NCI-H2081 (cell line): ENCODE measurements at places on chromosomes 7 and 10.

GRCh38 chr10:34918060-34918775, 103.1 kb upstream of the PARD3 start:
- no peak for DNase-seq

- no peak for DNase-seq
Measured at GRCh38 chr10:117948493-117948892, 98.2 kb downstream of the RAB11FIP2 start.

GRCh38 chr10:131902211-131902610, 1.4 kb downstream of the PPP2R2D start:
- no peak for DNase-seq

- no peak for DNase-seq
Measured at GRCh38 chr7:128106821-128107220, 75.6 kb upstream of the LRRC4 start.

GRCh38 chr7:26958834-26959233, 94.4 kb upstream of the SKAP2 start:
- DNase-seq, result no peak

GRCh38 chr10:22429981-22430421, 84.7 kb downstream of the SPAG6 start:
- DNase-seq, result no peak

GRCh38 chr10:13528875-13529713, at the start of gene BEND7:
Gene BEND7, minus strand, starts transcription at chr10:13529014. Its CDS starts 481 bp downstream, at chr10:13528533.
- no peak for DNase-seq

DNA sequence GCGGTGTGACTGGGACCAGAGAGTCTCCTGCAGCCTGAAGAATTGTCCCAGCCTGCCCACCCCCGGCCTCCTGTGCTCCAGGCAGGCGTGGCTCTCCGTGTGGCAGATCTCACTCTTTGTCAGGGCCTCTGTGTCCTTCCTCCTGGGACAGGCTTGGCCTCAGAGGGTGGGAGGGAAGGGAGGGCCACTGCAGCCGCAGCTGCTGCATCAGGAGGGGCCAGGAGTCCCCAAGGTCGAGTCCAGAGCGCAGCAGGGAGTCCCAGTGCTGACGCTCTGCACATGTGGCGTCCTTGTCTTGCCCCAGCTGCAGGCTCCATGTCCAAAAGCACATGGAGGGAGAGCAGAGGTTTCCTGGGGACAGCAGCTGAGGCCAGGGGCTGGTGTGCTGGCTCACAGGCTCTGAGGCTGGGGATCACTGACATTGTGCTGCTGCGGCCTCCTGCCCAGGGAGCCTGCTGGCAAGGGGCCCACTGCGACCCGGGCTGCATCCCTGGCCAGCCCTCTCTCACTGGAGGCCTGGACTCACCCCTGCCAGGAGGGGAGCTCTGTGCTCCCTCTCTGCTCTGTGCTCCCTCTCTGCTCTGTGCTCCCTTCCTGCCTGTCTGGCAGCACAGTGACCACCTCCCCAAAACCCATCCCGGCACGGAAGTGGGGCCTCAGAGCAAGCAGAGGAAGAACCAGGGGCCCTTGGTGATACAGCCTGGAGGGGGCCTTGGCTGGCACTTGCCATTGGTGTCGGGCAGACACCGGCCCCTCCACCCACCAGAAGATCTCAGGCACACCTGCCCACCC, 114.6 kb upstream of the RET start:
- DNase-seq, result no peak

DNA sequence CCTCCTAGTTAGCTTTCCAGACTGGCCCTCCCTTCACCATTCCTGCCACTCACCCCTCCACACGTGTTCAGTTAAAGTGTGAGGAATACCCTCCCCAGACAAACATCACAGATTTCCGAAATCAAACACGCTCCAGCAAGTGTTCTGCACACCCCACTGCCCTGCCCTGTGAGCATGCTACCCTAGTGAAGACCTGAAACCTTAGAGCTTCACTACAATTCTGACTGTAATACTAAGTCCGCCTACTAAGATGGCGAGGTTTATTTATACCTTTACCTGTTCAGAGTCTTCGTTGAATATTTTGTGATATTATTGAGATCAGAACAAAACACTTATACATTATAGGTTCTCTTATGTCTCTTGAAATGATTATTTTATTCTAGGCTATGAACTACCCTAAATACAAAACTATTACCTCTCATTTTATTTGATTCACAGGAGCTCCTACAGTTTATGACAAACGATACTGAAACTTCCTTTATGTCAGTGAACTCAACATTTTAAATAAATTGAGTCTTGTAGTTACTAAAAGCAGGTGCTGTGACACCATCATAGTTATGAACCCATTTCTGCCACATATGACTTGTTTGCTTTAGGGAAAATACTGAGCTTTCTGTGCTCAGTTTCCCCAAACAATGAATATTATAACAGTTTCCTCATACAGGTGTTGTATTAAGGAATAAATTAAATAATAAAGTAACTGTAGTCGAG, 8.6 kb downstream of the SCIN start:
- DNase-seq, result no peak

DNA sequence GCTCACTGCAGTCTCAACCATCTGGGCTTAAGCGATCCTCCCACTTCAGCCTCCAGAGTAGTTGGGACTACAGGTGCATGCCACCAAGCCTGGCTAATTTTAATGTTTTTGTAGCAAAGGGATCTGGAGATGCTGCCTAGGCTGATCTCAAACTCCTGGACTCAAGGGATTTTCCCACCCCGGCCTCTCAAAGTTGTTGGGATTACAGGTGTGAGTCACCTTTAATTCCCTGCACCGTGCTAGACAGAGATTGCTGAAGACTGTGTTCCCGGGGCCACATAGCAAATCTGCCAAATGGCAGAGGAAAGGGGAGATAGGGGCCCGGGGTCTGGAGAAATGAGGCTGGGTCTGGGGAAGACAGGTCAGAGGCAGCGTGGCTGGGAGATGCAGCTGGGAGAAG, 20.6 kb upstream of the PSMG3 start:
- DNase-seq, result no peak

DNA sequence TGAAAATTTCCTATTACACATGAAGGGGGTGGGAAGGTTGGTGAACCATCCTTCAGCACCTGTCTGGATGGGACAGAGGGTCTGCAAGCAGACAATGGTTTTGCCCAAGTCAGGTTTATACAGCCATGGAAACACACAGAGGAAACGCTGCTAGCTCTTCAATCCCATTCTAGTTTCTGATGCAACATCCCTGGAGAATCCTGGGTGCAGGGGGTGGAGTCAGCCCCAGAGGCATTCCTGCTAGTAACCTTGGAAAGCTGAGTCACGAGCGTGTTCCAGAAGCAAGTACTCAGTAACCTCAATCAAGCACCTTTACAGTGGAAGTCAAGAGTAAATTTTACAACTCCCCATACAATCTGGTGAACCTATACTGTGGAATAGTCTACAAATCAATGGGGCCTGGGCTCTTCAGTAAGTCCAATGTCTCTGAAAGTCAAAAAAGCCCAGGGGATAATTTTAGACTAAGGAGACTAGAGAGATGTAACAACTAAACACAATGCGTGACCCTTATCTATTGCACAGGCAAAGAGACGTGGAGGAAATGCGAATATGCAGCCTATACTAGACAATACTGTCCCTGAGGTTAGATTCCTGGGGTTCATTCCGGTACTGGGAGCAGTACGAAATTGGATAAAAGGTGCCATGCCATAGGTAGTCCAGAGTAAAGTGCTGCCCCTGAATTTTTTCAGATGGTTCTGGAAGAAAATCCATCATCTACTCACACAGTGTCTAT, 95.4 kb downstream of the ZRANB1 start:
- DNase-seq, result no peak

- no peak for DNase-seq
Measured at GRCh38 chr10:100995181-100995580, 4.4 kb upstream of the LZTS2 start.

GRCh38 chr10:131876508-131876907, 24.3 kb upstream of the PPP2R2D start:
- DNase-seq, result no peak

GRCh38 chr10:6299234-6299633, 96.5 kb downstream of the PFKFB3 start:
- DNase-seq, result no peak

DNA sequence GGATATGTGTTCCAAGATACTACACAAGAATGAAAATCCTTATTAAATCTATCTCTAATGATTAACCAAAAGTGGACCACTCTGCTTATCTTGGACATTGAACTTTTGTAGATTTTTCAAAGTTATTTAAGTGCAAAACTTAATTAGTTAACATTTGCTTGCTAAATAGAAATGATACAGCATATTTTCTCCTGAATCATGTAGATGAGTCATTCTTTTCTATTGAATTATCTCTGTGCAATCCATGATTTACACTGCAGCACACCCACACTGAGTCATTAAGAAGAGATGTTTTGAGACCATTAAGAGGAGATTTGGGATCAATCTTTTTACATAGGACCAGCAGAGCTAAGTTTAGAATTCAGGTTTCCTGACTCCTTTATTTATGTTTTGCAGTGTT, 6.6 kb upstream of the ABCC2 start:
- no peak for DNase-seq

- no peak for DNase-seq
Measured at GRCh38 chr10:118356628-118357027, 14.5 kb upstream of the FAM204A start.

DNA sequence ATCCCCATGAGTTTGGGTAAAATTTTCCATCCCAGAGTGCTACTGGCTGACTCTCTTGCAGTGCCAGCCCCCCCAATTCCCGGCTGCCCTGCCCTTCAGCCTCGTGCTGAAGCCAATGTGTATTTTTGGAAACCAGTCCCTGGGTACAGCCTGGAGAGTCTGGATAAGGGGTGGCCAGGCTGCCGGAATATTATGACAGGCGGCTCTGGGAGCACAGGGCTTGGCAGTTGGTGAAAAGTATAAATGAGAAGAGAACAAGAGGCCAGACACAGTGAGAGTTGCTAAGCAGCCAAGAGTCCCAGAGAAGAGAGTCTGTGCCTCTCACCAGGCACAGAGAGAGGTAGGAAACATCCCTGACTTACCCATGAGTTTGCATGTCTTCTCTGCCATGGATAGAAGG, 53.6 kb downstream of the TMEM130 start:
- no peak for DNase-seq

GRCh38 chr7:24665564-24666294, 91.5 kb downstream of the GSDME start:
- peak; percentile 69 for DNase-seq

DNA sequence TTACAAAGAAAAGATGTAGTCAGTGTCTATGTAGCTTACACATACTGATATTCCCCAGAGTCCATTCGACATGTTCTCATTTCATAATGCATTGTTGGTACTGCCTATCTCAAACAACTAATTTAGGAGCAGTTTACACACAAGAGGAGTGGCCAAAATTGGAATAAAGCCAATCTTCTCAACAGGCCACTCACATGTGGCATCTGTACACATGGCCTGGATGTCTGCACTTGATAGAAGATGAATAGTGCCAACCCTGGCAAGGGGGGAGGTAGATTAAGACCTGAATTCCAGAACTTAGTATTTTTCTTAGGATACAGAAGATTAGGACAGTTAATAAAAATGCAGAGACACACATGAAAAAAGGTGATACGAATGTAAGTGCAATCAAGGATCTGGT, 125.3 kb upstream of the STARD3NL start:
- peak; percentile 3 for DNase-seq

DNA sequence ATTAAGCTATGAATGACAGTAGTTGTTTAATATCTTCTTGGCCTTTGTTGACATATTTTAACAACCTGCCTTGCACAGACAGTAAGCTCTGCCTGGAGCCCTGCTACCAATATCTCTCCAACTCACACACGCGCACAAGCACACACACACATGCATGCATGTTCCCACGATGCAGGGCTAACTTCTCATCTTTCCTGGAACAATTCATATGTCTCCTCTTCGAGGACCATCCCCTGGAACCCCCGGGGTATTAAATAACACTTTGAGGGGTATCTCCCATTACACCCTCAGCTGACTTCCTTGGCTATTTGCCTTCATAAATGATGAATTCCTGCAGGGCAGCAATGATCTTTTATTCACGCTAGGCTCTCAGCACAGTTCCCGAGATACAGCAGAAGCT, 258.0 kb downstream of the TRIL start:
- DNase-seq, result no peak

GRCh38 chr7:28738412-28738811, 219.7 kb downstream of the TRIL start:
- no peak for DNase-seq

DNA sequence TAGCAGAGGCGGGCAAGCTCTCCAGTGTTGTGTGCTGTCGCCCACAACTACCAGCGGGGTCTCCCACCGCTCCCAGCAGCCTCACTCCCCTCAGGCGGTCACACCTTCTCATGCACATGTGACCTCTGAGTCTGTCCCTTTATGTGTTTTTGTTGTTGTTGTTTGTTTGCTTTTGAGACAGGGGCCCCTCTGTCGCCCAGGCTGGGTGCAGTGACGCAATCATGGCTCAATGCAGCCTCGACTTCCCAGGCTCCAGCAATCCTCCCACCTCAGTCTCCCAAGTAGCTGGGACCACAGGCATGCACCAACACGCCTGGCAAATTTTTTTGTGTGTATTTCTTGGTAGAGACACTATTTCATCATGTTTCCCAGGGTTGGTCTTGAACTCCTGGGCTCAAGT, 1.5 kb downstream of the CPSF4 start:
- DNase-seq, result no peak

DNA sequence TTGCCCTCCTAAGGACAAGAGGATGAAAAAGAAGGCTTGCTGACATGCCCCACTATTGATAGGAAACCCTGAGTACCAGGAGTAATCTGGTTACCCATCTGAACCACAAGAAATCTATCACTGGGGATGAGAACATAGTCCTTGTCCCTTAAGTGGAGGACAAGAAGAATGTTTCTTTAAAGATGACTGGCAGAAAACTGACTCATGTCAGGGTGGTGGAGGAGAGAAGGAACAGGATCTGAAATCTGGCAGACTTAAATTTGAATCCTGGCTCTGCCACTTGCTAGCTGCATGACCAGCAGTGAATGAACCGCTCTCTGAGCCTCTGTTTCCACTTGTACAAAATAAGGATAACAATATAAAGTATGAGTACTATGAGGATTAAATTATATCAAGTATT, 38.9 kb upstream of the XPNPEP1 start:
- no peak for DNase-seq

DNA sequence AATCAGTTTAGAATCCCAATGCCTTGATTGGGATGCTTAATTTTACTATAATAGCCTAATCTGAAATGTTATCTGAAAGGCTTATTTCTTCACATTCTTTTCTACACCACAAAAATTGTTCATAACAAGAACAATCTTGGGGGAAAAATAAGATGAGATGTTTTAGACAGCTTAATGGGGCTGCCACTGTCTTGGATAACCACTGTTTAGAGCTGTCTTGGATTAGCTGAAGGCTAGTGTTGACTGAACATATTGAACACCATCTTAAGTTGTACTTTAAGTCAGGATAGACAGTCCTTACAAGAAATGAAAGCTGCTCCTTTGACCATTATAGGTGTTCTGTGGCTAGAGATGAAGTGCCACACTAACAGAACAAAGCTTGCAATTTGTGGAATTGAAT, 501.3 kb downstream of the GFRA1 start:
- DNase-seq, result no peak

DNA sequence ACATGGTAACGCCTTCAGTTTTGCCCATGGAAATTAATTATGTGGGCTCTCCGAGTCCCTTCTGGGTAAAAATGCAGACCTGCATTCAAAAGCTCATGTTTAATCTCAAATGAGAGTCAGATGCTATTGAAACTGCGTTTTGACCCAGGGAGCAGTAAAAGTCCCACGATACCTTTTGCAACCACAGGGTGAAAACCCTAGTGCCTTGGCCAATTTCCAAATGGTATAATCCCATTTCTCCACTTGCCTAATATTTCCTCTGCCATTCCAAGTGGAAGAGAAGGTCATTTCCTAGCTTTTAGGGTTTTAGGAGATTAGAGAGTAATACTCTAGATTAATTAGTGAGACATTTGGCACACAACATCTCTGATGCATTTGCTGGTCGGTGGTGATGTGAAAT, 132.5 kb downstream of the NRP1 start:
- DNase-seq, result no peak
